ENCODE measurements at places on chromosomes 6 and 20. TPM values are rescaled to one million over a fixed set of nuclear protein-coding genes. Genes with fewer than 3 reads are reported as not detected.

GRCh38 chr6:4935975-4936680 is 67.7 kb downstream of the RPP40 start:
- DNase-seq, result no peak

ENPP5 gene
- polyA plus RNA-seq, result 21.2 TPM

DNA sequence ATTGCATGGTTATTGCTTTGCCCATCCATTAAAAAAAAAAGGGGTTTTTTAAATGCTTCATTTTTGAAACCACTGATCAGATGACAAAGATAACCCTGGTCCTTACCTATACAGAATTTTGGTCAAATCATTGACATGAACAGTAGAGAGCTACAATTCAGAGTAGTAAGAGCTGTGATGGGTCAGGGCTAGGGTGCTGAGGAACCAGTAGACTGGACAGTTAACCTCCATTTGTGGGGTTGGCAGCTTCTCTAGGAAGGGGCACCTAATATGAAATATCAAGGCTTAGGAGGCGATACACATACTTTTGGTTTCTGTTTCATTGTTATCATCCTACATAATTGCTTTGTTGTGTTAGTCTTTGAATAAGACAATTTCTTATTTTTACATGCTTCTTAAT is 55.1 kb downstream of the ORC3 start:
- no peak for DNase-seq

DNA sequence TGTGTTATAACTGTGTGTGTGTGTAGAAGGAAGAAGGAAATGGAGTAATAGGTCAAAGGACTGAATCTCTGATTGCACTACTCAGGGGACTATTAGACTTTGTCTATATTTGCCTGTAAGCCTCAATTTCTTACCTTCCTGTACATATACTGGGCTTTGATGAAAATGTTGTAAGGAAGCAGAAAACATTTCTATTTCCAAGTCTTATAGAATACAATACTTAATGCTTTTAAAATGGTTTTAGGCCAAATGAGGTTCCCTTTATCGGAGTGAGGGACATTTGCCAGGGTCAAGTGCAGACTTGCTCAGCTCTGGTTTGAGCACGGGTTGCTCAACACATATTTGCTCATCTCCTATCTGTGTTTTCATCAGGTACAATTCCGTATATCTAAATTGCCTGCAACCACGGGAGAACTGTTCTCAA is 28.3 kb downstream of the MEP1A start:
- DNase-seq, result no peak

GRCh38 chr6:79941489-79942151 is 5.7 kb downstream of the ELOVL4 start:
- DNase-seq, result no peak

- DNase-seq, result no peak
Measured at GRCh38 chr6:24535210-24535609, 40.4 kb downstream of the ALDH5A1 start.

DNA sequence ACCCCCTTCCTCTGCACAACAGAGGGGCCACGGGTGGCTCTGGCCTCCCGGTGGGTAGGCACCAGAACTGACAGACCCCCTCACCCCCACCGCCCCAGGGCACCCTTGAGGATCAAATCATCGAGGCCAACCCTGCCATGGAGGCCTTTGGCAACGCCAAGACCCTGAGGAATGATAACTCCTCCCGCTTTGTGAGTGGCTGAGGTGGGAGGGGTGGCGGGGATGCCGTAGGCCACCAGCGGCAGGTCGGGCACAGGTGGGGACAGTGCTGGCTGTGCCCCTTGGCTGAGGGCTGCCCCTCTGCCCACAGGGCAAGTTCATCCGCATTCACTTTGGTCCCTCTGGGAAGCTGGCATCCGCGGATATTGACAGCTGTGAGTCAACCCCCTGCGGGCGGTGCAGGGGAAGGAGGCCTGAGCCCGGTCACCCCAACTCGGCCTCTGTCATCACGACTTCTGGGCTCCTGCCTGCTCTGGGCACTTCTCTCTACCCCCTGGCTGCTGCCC is 29.1 kb downstream of the MYH7B start:
- DNase-seq, result no peak
